Activated T-cell treated with anti-CD3 and anti-CD28 coated beads, Interleukin-2, amount 50 U/mL, for 4 hours (primary cell): ENCODE measurements at places on chromosomes 11 and 22.

GRCh38 chr11:57762235-57762861, 746 bp downstream of the CTNND1 start:
- no peak for DNase-seq

DNA sequence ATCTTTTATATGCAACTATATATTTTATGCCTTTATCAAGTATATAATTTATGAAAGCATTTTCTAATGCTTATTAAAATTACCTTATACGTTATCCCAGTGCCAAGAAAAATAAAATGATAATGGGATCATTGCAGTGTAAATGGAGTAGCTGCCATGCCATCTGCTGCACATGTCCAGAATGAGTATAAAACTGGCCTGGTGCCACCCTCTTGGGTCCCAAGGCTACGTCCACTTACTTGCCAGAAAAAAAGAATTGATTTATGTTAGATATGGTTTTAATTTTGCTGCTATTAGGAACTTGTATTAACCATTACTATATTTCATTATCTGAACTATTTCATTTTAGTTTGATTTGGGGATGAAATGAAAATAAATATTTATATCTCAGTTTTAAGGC, 1127.1 kb upstream of the CNTN5 start:
- DNase-seq = no peak

GRCh38 chr22:39418696-39419095, 19.1 kb downstream of the TAB1 start:
- no peak for DNase-seq

DNA sequence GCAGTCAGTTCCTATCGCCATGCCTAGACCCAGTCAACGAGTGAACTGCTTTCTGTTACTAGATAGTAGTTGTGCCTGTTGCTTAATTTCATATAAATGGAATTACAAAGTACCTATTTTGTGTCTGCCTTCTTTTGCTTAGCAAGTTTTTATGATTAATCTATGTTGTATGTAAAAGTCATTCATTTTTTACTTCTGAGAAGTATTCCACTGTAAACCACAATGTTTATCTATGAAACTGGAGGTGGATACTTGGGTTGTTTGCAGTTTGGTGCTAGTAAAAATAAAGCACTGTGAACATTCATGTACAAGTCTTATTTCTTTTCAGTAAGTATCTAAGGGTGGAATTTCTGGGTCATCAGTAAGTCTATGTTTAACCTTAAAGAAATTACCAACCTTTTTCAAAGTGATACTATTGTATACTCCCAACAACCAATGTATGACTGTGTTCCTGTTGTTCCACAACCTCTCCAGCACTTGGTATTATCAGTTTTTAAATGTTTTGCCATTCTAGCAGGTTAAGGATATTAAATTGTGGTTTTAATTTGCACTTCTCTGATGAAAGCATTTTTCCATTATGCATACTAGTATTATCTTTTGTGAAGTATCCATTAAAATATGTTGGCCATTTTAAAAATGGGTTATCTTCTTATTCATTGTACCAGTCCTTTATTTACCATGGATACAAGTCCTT, 68.2 kb downstream of the DNAJC24 start:
- no peak for DNase-seq

GRCh38 chr11:11265994-11266606, 87.0 kb downstream of the CSNK2A3 start:
- DNase-seq = peak; percentile 49

GRCh38 chr11:36540998-36541397, 26.8 kb upstream of the RAG1 start:
- DNase-seq = no peak

GRCh38 chr11:36141196-36141953, 147.8 kb downstream of the COMMD9 start:
- no peak for DNase-seq

DNA sequence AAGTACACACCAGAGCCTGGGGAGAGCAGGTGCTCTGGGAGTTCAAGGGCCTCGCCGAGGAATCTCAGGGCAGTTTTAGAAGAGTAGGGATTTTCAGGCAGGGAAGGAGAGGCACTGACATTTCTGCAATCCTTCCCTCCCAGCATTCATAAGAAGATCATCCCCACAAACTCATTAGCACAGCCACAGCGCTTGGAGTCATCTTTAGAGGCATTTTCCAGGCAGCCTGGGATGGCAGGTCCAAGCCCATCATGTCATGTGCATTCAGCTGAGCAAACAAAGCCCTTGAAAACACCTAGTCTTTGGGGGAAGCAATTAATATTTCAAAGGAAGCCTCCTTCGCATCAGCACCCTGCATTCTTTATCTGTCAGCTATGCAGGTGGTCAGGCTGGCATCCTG, 43.8 kb downstream of the MAP6 start:
- DNase-seq = no peak

GRCh38 chr22:50567721-50568252, 5.1 kb upstream of the SYCE3 start:
- DNase-seq = no peak

DNA sequence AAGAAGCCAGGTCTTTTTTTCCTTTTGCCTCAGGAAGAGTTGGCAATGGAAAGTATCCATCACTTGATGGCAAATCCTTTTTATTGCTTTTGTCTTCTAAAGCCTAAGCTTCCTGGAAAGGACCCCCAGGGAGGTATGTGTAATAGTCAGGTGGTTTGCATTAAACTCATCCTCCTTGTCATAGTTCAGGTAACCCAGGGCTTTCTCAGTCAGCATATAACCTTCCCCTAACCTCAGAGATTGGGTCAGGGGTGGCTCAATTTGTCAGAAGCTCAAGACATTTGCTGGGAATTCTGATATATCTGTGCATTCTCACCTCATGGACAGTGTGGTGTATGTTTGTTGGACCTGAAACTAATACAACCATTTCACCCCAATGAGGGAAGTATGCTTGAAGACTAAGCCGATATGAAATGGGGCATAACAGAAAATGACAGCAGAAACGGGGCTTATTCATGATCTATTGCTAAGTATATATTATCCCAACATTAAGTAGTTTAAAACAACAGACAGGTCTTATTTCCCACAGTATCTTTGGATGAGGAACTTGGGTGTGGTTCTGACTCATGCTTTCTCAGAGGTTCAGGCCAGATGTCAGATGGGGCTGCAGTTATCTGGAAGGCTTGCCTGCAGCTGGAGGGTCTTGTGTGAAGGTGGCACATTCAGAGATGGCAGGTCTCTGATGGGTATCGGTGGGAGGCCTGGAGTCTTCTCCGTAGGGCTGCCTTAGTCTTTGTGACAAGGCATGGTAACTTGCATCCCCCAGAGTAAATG, 135.8 kb upstream of the SPON1 start:
- no peak for DNase-seq

GRCh38 chr11:74154620-74155281, 16.1 kb downstream of the C2CD3 start:
- DNase-seq = no peak

GRCh38 chr22:31055635-31056159, 25.4 kb upstream of the SMTN start:
- DNase-seq = no peak

GRCh38 chr11:1896923-1897322, 5.2 kb upstream of the PRR33 start:
- no peak for DNase-seq

DNA sequence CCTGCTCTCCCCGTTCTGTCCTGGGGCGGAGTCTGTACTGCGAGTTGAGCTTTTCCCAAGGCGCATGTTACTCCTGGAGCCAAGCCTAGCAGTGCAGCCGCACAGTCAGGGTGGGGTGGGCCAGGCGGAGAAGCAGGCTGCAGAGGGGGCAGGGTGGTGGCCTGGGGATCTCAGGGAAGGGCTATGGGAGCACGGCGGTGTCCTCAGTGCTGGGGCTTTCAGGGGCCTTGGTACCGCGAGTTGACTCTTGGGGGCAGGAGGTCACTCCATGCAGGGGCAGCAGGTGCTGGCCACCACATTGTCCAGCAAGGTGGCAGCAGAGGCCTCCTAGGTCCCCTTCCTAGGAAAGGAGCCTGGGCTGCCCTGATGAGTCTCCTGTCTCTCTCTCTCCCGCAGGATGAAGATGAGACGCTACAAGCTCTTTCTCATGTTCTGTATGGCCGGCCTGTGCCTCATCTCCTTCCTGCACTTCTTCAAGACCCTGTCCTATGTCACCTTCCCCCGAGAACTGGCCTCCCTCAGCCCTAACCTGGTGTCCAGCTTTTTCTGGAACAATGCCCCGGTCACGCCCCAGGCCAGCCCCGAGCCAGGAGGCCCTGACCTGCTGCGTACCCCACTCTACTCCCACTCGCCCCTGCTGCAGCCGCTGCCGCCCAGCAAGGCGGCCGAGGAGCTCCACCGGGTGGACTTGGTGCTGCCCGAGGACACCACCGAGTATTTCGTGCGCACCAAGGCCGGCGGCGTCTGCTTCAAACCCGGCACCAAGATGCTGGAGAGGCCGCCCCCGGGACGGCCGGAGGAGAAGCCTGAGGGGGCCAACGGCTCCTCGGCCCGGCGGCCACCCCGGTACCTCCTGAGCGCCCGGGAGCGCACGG, 14.9 kb upstream of the MIEF1 start:
- no peak for DNase-seq

DNA sequence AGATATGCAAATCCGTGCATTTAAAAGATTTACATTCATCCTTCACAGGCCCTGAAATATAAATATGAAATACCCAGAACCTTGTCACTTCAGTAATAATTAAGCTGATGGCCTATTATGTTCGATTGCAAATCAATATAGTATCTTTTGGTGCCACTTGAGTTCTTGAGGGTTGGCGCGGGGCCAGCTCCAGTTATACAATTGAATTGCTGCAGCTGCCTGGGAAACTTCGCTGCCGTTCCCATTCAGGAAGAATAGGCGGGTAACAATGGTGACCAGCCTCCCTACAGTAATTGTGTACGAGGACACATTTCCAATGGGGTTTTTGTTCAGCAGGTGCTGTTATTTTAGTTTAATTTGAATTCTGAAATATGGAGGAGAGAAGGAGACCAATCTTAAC, 451.2 kb downstream of the INSC start:
- DNase-seq = no peak

DNA sequence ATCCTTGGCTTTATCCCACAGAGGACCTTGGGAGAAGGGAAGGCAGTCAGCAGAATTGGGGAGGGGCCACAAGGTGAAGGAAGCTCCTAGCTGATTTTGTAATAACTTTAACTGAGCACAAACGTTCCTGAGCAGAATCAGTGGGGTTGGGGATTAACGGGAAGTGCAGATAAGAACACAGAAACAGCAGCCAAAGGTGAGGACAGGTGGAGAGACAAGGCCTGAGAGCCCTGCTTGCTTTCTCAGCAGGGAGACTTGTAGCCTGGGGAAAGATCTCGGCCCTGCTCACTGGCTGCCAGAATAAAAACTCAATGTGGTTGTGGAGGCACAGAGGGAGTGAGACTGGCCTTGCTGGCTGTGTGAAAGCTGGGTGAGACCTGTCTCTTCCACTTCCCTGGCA, 265.2 kb upstream of the FAT3 start:
- DNase-seq = no peak

- no peak for DNase-seq
Measured at GRCh38 chr22:32897400-32897799, 95.9 kb downstream of the TIMP3 start.

GRCh38 chr11:92512204-92512569, 287.6 kb downstream of the FAT3 start:
- DNase-seq = no peak

DNA sequence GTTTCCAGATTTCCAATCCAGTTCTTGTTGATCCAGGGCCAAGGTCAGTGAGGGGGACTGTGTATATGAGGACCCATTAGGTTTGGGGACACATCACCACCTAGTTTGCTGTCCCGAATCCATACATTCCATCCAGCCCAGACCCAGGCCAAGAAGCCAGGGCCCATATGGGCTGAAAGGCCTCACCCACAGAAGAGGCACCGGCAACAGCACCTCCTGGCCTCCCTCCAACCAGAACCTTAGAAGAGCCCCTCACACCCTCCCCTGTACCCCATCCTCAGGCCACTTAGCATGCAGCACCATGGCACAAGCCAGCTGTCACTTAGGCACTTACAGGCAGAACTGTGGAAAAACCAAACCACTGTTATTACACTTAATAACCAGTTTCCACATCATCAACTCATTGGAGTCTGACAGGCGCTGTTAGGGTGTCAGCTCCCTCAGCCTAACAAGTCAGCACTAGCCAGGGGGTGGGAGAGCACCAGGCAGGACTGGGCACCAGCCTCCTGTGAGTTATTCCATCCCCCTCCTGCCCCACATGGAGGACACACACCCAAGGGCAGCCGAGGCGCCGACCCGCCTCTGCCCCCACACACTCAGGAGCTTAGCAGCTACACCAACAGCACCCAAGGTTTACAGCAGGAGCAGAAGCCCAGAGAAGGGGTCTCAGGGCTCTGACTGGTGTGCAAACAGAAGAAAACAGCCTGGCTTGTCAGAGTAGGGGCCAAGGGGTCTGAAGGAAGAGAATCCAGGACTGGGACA, 132.0 kb downstream of the BUD13 start:
- no peak for DNase-seq

- DNase-seq = no peak
Measured at GRCh38 chr11:72624496-72625201, 49.6 kb downstream of the PDE2A start.

DNA sequence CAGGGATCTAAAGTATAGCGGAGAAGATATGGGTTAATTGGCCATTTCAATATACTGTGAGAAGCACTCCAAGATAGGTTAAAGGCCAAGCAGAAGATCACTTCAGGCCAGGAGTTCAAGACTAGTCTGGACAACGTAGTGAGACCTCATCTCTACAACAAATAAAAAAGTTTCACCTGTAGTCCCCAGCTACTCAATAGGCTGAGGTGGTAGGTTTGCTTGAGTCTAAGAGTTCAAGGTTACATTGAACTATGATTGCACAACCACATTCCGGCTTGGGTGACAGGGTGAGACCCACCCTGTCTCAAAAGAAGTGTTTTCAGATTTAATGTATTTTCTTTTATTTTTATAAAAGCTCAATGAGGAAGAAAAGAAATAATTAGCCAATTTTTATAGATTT, 25.4 kb downstream of the PATL1 start:
- no peak for DNase-seq

- no peak for DNase-seq
Measured at GRCh38 chr11:60504219-60504905, 10.8 kb upstream of the MS4A13 start.

DNA sequence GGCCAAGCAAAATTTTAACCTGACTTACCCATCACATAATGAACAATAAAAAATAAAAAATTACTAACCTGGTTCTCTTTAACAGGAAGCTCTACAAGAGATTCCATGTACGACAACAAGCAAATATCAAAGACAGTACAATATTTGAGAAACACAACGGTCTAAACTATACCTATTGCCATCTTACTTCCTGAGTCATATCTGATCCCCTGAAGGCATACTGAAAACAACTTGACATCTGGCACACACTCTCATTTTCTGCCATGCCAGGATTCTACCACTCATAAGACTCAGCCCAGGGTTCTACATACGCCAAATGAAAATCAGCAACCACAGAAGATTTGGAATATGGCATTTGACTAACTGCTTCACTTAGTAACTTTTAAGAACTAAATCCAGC, 13.8 kb downstream of the DENND5A start:
- no peak for DNase-seq

GRCh38 chr11:70689764-70690163, 291.4 kb downstream of the CTTN start:
- no peak for DNase-seq
